NCI-H524 (cell line): ENCODE measurements at places on chromosomes 7 and 10.
A peak's percentile ranks its signal among the peaks of the same experiment; 100 is the strongest.

DNA sequence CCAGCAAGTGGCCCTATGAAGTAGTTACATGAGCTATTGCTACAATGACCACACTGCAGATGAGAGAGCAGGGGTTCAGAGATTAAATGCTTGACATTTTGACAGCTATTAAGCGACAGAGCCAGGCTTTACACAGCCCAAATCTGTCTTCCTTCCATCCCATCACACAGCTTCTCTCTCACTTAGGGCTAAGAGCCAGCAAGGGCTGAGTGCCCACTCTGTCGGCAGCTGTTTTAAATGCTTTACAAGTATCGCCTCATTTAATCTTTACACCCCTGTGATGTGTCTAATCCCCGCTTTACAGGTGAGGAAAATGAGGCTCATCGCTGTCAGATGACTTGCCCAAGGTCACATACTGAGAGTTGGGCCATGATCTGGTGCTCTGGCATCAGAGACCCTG is 15.2 kb upstream of the OPALIN start:
- no peak for DNase-seq

DNA sequence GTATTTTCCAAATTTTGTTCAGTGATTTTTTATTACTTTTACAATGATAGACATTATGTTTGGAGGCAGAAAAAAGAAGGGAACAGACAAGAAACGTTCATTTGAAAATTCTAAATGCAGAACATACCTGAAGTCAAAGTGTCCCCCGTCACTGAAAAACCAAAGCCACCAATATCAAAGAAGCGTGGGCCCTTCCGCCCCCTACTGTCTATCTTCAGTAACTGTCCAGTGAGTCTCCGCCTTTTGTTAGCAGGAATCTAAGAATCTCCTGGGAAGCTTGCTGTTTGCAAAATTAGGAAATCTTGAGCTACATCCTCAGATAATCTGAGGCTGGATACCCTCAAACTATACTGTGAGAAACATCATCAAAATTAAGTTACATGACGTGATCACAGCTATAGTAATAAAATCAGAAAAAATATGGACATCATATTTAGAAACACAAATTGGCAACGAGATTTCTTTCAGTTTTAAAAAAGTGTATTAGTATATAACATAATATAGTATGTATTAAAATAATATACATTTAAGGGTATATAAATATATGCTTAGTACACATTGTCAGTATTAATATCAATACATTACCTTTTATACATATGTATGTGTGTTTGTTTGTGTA is 169.3 kb upstream of the AKR1E2 start:
- peak; percentile 30 for DNase-seq

- DNase-seq: no peak
Observed at GRCh38 chr7:107467972-107468371, 1.9 kb upstream of the GPR22 start.

DNA sequence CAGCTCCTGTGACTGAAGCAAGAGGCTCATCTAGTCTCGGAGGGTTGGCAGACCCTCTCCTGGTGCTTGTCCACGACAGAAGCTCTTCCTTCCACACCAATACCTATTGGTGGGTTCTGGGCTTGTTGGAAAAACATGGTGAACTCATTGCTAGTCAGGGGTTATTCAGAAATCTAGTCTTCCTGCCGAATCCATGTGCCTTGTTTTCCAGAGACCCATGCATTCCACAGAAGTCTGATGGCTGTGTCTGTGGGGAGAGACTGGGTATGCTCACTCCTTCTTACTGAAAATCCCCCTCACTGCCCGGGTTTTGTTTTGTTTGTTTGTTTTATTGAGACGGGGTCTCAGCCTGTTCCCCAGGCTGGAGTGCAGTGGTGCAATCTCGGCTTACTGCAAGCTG is 138.3 kb downstream of the DNAJB6 start:
- no peak for DNase-seq

- no peak for DNase-seq
Observed at GRCh38 chr10:112970021-112970420, 20.0 kb downstream of the TCF7L2 start.

DNA sequence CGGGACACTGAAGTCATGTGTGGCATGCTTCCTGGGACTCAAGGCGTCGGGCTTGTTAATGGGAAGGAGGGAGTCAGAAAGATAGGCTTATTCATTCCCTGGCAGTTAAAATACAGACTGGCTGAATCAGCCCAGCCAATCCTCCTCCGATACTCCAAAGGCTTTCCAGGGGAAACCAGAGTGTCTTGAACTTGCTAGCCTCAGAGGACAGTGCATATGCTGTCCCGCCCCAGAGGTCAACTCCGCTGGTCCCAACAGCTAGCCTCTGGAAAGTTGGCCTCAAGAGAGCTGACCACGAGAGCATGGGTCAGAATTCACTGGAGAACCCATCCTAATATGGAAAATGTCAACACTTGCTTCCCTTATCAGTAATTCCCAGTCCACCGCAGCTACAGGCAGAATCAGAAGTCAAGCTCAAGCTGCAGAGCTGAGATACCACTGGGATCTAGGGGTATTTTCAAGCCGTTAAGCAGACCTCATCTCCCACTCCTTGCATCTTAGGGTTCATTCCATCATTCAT is 43.0 kb downstream of the ELMO1 start:
- DNase-seq: no peak

GRCh38 chr7:73308074-73308664 is 457 bp downstream of the NSUN5 start:
- no peak for DNase-seq

GRCh38 chr7:150685219-150686029 is at the start of gene GIMAP2:
Gene GIMAP2 (plus strand): TSS chr7:150685706. CDS start chr7:150687060, 1,354 bp downstream.
- no peak for DNase-seq

DNA sequence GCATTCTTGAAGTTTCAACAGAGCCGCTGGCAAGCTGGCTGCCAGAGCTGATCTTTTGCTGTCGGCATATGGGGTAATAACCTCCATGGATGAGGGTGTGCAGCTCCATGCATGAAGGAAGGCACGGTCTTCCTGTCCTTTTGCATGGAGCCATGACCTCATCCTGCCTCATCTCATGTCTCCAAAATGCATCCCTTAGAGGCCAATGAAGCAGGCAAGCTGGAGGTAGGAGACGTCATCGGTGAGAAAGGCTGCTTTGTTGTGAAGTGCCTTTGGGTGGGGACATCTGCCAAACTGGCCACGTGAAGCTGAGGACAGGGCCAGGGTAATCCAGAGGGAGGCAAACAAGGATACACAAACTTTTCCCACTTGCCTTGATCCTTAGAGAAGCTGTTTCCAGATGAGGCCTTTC is 161.5 kb upstream of the TBX20 start:
- no peak for DNase-seq

GRCh38 chr10:129968020-129968852 is 4.2 kb upstream of the EBF3 start:
- DNase-seq: no peak

DNA sequence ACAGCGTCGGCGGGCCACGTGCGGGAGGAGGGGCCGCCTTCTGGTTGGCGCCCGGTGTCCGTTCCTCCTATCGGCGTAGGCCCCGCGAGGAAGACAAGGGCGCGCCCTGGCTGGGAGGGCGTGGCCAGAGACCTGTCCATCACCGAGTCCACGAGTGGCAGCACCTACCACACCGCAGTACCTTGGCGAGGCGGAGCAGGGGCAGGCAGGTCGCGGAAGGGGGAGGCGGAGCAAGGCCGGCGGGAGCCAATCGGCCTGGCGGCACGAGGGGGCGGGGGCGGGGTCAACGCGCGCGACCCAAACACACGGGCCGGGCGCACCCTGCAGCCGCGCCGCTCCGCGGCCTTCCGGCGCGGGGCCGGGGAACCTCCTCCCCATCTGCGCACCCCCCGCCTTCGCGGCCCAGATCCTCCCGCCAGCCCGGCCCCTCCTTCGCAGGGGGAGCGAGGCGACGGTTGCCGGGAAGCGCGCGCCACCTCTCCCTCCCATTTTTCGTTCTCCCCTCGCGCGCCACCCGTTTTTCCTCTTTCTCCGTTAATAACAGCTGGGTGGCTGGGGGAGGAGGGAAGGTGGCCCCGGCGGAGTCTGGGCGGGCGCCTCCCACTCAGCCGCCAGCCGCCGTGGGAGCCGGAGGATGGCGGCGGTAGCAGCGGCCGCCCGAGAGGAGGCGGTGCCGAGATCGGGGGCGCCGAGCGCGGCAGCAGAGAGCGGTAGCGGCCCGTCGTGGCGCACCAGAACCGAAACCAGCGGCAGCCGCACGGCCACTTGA is at the start of gene ZNRF2:
ZNRF2 (plus strand) TSS at position 300 of the 769 bp plus-strand sequence. CDS start 761 bp downstream, outside the sequence.
- peak; percentile 98 for DNase-seq

DNA sequence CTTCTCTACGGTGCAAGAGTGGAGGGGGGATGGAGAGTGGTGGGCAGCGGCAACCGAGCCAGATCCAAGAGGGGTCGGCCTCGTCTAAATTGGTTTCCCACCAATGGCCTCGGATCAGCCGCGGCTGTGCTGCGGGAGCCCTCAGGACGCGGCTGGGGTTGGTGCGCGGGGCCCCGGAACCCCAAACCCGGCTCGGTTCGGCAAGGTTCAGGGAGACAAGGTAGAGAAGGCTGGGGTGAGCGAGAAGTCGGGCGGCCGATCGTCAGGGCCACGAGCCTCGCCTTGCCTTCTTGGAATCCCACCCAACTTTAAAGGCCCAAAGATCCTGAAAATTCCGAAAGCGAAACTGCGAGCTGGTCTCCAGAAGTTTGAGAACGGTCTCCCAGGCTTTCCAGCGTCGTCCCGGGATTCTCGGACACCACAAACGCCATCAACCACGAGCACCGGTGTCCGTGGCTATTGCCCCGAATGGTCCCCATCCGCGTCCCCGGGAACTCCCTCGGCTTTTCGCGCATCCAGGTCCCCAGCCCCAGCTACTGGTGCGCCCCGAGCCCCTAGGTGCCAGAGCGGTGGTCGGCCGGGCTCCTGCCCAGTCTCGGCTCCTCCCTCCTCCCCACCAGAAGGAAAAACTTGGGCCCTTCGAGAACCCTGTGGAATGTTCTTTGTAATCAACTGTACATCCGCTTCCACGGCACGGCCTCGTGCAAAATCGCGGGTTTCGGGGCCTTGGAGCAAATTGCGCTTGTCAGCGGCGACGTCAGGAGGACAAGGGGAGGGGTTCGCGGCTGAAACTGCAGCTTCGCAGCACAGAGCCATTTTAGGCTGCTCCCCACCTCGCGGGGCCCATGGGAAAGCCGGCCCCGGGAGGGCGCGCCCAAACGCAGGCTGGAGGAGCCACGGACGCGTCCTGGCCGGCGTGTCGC is 3.2 kb downstream of the SFMBT2 start:
- no peak for DNase-seq

GRCh38 chr10:15211464-15211979 is 43.0 kb upstream of the NMT2 start:
- DNase-seq: no peak

DNA sequence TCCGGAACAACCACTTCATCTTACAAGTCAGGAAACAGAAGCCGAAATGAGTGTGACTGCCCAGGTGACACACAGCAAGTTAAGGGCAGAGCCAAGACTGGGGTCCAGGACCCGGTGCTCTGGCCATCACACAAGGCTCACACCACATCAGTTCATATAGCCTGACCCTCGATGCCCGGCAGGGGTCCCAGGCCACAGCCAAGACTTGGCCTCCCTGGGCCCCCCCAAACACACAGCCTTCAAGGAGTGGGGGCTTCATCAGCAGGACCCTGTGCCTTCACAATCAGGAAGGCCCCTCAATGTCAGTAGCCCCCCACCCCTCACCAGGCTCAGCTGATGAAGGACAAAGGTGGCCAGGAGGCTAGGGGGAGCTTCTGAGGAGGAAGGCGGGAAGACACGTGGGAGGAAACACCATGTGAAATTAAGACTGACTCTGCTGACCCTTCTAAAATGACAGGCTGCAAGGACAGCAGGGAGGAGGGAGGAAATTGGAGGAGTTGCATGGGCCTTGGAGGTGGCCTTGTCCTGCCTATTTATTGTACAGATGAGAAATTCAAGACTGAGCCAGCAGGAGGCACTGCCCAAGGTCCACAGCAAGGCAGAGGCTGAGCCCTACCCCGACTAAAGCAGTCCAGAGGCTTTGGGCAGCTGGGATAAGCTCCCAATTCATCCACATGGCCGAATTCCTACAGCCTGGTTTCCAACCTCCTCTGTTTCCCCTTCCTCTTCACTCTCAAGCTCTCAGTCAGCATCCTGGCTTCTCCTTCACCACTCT is 216.1 kb upstream of the ZMIZ1 start:
- DNase-seq: no peak

GRCh38 chr7:151243408-151244195 is 4.9 kb downstream of the SMARCD3 start:
- peak; percentile 75 for DNase-seq

DNA sequence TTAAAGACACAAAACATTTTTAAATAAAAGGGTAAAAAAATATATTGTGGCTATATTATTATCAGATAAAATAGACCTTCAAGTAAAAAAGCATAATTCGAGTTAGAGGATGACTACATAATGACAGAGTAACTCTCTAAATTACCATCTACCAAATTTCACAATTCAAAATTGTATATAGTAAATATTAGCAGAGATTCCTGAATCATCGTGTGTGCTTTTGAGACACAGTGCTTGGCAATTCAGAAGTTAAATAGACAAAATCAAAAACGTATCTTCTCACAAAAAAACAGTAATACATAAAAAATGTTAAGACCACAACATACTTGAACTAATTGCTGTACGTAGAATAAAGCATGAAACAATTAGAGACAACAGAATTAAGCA is 110.4 kb downstream of the AHR start:
- DNase-seq: no peak

DNA sequence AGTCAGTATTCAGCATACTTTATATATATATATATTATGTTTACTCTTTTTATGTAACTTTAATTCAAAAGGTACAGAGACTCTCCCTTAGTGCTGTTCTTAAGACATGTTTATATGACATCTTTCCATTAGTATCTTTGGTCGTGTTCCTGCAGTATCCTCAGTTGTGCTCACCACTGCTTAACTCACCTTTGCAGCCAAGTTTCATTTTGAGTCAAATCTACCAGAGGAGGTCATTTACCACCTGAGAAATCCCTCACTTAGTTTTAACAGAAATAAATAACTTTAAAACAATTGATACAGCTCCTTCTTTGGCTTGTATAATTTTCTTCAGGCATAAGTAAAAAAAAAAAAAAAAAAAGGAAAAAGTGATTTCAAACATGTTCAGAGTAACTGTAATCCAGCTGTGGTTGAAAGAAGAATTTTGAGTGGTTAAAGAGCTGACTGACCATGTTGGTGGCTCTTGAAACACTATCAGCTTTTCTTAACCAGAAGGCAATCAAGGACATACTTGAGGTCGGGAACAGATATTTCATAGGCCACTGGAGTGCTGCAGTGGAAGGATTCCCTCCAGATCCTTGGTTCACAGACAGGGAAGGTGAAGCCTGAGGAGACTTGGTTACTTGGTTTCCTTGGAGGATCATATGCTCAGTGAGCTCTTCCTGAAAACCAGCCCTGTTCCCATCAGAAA is 116.8 kb downstream of the AUTS2 start:
- no peak for DNase-seq
